ENCODE measurements at places on chromosomes 5 and 9. TPM values are rescaled to one million over a fixed set of nuclear protein-coding genes. Genes with fewer than 3 reads are reported as not detected.

Gene WDR31
- total RNA-seq = 1.6 TPM

Gene ARL14EPL
- not detected for total RNA-seq

Gene SLC1A1
- total RNA-seq = 1.4 TPM

Gene IFNK
- not detected for total RNA-seq

Gene PRDM9
- not detected for total RNA-seq

Gene RGS7BP
- not detected for total RNA-seq

Gene CD180
- not detected for total RNA-seq

Gene MLANA
- not detected for total RNA-seq

Gene TNFSF8
- total RNA-seq = not detected

Gene GFPT2
- total RNA-seq = 0.26 TPM

DNA sequence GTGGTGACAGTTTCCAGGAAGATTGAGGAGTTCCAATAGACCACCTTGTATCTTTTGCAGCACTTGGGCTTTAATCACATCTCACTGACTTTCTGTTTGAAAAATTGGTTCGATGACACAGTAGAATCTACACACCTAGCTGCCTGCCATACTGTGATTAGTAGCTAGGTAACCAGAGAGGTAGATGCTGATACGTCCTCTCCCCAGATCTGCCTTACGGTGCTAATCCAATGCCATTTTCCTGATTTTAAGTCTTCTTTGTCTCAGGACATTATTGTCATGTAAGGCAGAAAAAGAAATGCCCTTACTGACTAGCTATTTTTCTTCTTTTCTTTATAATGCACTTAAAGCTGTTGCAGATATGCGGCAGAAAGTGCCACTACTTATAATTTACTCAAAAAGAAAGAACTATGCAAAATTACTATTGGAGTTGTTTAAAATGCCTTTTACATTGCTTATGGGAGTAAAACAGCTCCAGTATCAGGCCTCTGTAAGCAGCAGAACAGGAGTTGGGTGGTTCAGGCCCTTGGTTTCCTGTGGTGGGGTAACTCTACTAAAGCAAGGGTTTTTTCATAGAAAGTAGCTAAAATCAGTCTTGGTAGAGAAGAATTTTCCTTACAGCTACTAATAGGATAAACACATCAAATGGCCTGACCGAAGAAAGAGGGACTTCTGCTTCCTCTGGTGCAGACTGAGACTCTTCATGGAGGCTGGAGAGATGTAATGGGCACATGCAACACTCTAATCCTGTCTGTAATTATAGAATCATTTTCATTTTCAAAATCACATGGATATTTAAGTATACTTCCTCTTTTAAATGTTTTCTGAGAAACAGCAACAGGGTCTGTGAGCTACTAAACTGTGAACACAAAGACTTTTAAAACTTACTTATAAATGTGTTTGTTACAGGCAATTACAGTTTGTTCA, 177.2 kb downstream of the MAPKAP1 start:
- DNase-seq = no peak

GRCh38 chr9:118262191-118262590, 558.0 kb downstream of the TLR4 start:
- no peak for DNase-seq

DNA sequence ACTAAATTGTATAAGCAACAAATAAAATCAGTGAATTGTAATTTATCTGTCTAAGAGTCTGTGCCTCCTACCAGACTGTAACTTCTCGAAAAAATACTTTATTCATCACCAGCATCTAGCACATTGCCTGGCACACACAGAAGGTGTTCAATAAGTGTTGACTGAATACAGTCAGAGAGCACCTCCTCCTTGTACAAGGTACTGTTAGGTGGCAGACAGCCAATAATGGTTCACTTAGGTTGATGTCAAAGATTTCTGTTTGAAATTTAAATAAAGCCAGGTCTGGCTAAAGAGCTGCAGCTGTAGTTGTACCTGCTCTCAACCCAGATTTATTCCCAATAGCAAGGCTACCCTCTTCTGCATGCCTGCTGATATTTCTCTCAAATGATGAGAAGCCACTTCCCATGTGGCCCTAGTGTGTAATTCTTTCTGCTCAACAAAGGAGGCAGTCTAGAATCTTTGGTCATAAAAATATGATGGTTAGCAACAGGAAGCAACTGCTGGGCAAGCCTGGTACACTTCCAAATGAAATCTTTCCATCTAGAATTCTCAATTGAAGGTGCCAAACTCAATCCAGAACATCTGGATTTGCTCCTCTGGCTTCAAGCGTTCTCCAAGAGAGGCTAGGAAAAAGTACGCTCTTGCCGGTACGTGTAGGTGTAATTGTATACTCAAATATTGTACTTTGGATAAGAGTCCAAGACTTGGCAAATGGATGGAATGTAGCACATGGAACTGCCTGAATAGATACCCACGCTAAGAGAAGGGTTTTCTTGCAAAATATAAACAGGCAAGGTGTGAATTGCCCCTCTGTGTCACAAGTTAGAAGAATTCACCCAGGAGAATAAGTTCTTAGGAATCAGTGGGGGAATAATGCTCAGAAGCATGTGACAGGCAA, 95.6 kb downstream of the NR6A1 start:
- no peak for DNase-seq

DNA sequence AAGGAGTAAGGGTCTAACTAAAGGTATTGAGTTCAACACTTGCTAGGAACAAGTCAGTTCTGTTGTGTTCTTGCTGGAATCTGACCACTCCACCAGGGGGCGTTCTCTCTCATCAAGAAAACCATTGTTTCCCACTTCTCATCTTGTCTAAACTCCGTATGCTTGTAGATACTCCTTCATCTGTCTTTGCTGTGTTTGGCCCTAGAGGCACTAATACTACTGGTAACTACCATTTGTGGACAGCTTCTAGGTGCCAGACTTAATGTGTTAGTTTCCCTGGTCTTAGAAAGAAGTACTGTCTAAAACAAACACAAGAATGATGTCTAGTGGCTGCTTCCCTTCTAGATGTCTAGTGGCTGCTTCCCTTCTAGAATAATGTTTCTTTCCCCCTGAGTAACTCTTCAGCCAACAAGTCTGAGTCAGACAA, 18.7 kb upstream of the PTPDC1 start:
- peak; percentile 81 for DNase-seq

GRCh38 chr9:5566054-5566618, 55.8 kb downstream of the PDCD1LG2 start:
- DNase-seq = peak; percentile 98

DNA sequence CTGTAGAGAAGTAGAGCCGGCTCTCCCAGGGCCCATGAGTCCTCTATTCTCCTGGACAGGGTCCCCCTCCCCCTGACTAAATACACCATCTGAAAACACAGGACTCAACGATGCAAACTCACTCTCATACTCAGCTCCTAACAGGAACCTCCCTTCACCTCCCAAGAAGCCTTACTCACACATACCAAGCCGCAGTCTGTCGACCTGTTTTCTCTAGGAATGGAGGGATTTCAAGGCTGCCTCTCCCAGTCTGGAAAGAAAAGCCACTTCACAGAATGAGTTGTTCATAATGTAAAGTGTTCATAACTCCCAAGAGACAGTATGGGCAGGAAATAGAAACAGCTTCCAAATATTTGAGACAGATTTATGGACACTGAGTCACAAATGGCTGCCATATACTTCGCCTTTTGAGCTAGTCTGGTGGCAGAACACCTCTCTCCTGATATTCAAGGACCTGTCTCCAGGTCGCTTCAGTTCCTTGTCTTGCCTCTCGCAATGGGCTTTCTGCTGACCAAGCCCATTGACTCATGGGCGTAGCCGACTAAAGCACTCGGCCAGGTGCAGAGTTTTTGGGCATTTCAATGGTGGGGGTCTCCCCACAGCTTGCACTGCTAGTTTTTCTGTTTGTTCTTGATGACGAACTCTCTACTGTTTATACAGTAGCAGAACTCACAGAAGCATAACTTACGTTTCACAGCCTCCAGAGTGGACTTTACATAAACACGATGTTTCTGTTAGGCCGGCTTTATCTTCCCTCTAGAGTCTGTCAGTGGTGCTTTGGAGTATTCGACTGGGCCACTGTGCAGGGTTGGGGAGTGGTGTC, 25.0 kb upstream of the IL17B start:
- DNase-seq = no peak

GRCh38 chr5:3056866-3057265, 305.4 kb upstream of the IRX2 start:
- no peak for DNase-seq

DNA sequence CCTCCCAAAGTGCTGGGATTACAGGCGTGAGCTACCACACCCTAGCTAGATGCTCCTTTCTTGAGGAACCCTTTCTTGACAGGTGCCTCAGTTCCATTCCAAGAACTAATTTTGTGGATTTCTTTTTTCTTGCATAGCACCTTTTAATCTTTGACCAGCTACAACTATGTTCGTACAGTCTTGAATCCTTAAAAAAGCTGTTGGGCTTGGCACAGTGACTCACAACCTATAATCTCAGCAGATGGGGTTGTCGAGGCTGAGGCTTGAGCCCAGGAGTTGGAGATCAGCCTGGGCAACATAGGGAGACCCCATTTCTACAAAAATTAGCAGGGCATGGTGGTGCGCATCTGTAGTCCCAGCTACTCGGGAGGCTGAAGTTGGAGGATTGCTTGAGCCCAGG, 1.3 kb upstream of the ZER1 start:
- no peak for DNase-seq

GRCh38 chr9:79143211-79143610, 428.6 kb upstream of the TLE4 start:
- no peak for DNase-seq

- DNase-seq = no peak
Measured at GRCh38 chr9:21605489-21605931, 123.4 kb upstream of the IFNE start.

DNA sequence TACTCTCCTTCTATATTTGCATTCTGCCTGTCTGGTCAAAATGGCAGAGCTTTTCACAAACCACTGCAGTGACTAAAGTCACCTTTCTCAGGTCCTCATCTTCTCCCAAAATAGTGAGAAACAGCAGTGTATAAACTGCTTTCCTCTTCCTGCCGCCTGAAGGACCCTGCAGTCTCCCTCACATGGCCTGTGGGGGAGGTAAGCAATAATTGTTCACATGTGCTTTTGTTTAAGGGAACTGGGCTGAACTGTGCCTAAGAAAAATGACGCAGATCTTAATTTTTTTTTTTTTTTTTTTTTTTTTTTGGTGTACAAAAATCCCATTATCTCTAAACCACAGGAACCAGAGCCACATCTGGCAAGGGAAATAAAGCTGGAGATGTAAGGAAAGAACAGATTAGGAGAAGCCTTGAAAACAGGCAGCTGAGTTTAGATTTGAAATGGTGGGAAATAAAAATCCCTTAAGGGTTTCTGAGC, 131.7 kb upstream of the VLDLR start:
- DNase-seq = no peak

GRCh38 chr5:108529381-108529780, 147.5 kb upstream of the FBXL17 start:
- DNase-seq = peak; percentile 58

GRCh38 chr9:134551644-134552348, 89.8 kb upstream of the COL5A1 start:
- peak; percentile 13 for DNase-seq

- no peak for DNase-seq
Measured at GRCh38 chr9:106177216-106177615, 482.9 kb downstream of the TMEM38B start.

GRCh38 chr9:126932871-126933321, 18.3 kb downstream of the RALGPS1 start:
- no peak for DNase-seq

DNA sequence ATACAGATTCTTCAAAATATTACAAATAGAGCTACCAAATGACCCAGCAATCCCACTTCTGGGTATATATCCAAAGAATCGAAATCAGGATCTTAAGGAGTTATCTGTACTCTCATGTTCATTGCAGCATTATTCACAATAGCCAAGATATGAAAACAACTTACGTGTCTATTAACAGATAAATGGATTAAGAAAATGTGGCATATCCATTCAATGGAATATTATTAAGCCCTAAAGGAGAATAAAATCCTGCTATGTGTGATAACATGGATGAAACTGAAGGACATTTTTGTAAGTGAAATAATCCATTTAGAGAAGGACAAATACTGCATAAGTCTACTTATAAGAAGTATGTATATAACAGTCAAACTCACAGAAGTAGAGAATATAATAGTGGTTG, 450.6 kb downstream of the TMEM232 start:
- no peak for DNase-seq

DNA sequence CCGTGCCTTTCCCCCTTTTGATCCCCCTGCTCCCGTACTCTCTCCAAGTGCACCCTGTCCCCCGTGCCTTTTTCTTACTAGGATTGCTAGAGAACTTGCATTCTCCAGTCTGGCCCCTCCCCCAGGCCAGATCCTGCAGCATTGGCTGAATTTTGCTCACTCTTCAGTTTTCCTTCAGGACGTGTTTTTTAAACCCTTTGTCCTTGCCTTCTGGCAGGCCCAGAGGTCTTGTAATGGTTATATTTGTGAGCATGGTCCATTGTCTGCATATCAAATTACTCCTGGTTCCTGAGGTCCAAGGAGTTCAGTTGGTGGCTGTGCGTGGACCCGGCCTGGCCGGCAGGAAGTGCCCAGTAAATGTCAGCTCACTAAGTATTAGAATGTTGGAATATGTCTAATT, 606 bp downstream of the TBC1D13 start:
- peak; percentile 13 for DNase-seq

DNA sequence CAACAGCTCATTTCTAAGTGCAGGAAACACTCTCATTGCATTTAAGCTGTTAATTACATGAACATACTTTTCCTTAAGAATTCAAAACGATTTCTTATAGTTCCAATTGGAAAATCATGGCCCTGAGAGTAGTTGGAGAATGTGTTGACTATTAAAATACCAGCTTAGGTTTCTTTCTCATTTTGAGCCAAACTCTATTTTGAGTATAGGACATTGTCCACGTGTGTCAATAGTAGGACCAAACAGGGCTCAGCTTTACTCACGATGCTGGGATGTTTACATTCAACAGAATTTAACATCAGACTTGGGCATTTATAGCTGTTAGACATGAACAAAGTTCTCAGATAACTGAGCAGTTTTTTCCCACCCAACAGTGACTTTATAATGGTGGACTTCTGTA, 39.6 kb downstream of the ADCY2 start:
- DNase-seq = no peak

GRCh38 chr5:81428446-81428845, 34.5 kb upstream of the ACOT12 start:
- DNase-seq = no peak

GRCh38 chr9:79986437-79986836, 414.7 kb downstream of the TLE4 start:
- DNase-seq = no peak

DNA sequence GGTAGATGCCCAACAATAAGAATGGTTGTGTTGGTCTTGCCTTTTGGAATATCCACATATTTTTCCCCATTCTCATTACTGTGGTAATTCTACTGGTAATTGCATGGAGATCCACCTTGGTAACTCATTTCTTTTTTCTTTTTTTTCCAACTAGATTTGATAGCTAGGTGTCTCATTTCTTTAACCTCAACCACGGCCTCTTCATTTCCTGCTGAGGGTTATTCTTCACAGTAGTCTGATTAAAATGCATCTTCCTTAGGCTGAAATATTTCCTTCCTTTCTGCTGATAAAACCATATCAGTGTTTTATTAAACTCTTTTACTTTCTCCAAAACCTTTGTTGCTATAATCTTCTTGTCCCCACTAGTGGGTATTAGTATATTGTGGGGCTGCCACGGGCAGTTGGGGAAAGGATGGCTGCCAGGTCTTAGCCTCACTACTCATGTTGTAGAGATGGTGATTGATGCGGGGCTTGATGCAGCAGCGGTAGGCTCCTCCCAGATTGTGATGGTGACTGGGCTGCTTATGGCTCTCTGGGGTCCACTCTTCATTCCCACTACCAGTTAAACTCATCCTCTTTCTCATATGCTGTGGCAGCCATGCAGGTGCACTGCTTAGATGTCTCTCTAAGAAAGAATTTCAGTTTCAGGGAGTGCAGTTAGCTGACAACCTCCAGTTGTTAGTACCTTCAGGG, 35.9 kb downstream of the KIF2A start:
- DNase-seq = no peak

GRCh38 chr5:79456400-79456799, 57.5 kb downstream of the HOMER1 start:
- DNase-seq = no peak
